ENCODE measurements at places on chromosomes 6 and 20. TPM values are rescaled to one million over a fixed set of nuclear protein-coding genes. Genes with fewer than 3 reads are reported as not detected.

MEP1A gene
- not detected for total RNA-seq

ADGRB3 gene
- 1.4 TPM for total RNA-seq

EDN3 gene
- 2.4 TPM for total RNA-seq

- DNase-seq = no peak
Observed at GRCh38 chr6:1197309-1197708, 114.6 kb upstream of the FOXQ1 start.

LYRM2 gene
- 13.7 TPM for total RNA-seq

ACSS1 gene
- 29.0 TPM for total RNA-seq

DNA sequence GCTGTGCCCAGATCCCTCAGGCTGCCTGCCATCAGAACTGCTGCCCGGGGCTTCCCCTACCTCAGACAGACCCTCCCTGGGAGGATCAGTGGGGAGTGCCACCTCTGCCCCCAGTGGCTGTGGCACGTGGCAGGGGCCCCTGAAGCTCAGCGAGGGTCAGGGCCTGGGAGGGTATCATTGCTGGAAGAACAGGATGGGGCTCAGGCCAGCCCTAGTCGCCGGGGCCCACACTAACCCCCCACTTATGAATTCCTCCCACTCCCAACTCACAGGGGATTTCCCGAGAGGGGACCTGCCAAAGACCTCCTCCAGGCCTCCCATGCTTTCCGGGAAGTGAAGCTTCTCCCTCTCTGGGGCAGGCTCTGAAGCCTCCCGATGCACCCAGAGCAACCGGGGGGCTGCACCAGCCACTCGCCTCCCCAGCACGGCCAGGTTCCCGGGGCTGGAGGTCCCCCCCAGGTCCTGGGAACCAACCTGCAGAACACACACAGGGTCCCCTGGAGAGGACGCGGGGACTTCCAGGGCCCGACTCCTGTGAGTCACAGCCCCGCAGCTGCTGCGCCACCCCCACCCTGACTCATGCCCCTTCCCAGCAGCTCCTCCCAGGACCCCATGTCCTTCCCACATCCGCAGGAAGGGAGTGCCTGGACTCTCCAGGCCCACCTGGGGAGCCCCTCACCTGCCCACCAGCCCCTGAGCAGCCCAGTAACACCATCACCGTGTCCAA is 2.5 kb downstream of the TNFRSF6B start:
- peak; percentile 77 for DNase-seq

DNA sequence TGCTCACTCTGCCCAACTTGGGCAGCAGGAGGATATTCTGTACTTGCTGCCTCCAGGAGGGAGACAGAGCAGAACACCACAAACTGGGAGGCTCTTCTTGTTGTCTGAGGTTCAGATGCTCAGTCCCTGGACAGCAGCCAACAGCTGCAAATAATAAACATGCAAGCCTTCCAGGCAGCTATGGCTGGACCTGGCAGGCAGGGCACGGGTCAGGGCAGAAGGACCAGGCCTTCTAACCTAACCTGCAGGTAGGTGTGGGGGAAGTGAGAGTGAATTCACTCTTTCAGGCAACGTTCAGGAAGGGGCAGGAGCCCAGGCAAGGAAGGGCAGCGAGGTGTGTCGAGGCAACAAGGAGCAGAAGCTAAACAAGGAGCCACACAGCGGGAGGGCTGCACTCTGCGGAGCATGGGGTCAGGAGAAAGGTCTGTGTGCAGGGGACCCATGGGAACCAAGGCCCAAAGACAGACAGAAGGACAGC is 31.5 kb downstream of the NINL start:
- no peak for DNase-seq

LY6G5B gene
- total RNA-seq = 11.6 TPM

- DNase-seq = no peak
Observed at GRCh38 chr20:45311589-45312211, 3.6 kb upstream of the MATN4 start.

- DNase-seq = no peak
Observed at GRCh38 chr6:166927240-166927934, 29.0 kb downstream of the RNASET2 start.

DNA sequence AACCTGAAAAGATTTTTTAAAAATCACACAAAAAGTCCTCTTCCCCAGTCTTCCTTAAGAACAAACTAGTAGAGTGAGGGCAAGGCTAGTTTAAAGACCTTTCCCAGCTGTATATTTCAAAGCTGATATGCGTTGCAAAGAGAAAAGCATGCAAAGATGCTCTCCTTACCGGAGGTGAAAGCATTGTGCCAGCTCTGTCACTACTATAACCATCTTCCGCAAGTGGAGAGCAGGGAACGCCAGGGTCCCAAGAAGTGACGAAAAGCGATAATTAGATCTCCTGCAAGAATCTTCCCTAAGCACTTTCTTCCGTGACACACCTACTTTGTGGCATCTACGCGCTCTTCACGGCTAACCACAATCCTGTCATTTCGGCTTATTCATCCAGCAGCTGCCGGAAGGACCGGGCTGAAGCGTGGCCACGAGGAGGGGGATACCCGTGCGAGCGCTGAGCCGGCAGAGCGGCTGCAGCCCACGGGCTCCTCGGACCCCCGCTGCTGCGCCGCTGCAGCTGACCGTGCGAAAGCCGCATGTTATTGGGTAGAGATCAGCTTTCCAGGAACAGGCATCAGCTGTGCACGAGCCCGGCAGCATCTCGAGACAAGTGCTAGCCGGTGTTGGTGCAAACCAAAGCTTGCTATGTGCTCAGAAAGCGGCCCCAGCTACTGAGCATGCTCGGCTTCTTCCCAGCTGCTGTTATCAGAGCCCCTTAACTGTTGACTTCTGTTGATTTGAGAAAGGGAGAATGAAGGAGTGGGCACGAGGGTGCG is 57.2 kb upstream of the ARHGAP18 start:
- DNase-seq = no peak

SLC26A8 gene
- not detected for total RNA-seq

ACAT2 gene
- total RNA-seq = 16.7 TPM

HLA-DOB gene
- 3.2 TPM for total RNA-seq

Data from suprapubic skin (tissue), 4 donors.